Activated CD8-positive, alpha-beta memory T cell treated with anti-CD3 and anti-CD28 coated beads for 48 hours (primary cell): ENCODE measurements at places on chromosomes 2 and 18.

GRCh38 chr2:96396095-96396494, 60.5 kb downstream of the NCAPH start:
- DNase-seq, result no peak

GRCh38 chr18:46716336-46716735, 40.5 kb downstream of the ST8SIA5 start:
- DNase-seq, result no peak

- DNase-seq, result no peak
These were observed 295.6 kb downstream of the TNS1 start for GRCh38 chr2:217707131-217707611.

DNA sequence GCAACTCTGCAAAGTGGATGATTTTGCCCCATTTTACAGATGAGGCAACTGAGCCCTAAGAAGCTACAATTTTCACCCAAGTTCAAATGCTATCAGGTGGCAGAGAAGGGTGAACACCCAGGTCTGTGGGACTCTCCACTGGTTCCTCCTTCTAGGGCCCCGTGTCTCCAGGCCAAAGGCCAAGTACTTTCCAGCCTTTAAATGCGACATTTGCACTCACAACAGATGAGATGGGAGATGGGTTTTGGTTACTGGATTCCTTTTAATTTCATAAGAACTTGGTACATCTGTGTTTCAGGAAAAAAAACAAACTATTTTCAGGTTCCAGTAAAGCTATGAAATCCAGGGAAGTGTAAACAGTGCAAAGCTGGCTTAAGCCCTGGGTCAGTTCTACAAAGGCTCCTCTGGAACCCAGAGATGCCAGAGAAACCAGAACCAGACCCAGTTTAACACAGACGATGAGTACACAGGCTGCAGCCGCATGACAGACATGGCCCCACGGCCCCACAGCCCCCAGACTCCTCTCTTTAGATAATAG, 361.7 kb downstream of the ANAPC1 start:
- DNase-seq, result no peak

DNA sequence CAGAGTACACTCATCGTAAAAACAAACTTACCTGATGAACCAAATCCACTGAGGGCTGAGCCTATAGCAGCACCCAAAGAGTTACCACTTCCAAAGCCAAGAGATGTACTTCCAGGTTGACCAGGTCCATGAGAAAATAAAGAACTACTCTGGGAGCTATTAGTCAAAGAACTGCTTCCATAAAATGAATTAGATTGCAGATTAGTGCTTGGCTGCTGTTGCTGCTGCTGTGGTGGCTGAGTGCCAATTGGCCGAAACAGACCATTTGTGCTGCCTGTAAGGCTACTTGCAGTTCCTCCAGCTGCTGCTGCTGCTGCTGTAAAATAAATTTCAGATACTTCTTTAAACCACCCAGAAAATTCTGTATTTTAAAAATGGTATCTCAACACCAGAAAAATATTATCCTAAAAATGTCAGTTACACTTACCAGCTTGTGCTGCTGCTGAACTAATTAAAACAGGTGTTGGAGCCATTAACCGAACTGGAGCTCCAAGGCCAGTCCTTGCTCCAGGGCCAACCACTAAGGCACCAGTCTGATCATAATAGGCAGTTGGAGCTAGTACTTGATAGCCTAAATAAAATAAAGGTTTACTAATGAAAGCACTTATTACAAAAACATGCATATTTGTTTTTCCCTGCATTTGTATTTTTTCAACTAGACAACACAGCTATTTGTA, 58.1 kb upstream of the SDC1 start:
- DNase-seq, result no peak

DNA sequence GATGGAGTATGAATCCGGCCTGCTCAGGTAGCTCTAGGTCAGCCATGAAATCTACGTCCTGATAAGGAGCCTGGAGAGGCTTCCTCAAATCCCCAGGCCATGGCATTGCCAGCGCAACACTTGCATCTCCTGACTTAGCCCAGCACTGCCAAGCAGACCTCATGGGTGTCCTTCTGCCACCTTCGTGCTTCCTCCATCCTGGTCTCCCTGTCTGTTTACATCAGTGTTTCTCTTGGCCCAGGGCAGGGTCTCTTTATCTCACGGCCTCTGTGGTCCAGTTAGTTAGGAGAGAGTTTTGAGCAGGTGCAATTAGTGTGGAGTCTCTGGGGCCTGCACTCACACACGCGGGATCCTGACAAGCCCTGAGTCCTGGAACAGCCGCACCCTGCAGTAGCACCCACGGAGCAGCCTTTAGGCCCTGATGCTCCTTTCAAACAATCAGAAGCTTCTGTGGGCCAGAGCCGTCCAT, 193.1 kb upstream of the ARL4C start:
- no peak for DNase-seq
